ENCODE measurements at places on chromosomes 7 and 10.

- DNase-seq: no peak
Measured at GRCh38 chr10:84335516-84335915, 7.1 kb downstream of the CCSER2 start.

DNA sequence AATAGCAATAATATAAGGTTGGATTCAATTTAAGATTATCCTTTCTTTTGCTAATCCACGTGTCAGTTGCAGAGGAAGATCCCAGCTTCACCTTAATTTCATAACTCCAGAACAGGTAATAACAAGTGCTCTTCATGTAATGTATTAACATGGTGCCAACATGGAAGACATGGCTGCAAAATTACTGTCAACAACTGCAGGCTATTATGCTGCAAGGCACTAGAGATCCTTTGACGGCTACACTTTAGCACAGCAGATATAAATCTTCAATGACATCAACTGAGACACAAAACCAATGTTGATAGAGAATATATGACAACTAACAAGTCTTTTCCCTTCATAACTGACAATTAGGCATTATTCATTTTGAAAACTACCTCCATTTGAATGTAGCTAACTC lies 96.1 kb downstream of the RNF133 start:
- DNase-seq: no peak

GRCh38 chr7:56105508-56105907 lies 768 bp downstream of the CHCHD2 start:
- DNase-seq: no peak

DNA sequence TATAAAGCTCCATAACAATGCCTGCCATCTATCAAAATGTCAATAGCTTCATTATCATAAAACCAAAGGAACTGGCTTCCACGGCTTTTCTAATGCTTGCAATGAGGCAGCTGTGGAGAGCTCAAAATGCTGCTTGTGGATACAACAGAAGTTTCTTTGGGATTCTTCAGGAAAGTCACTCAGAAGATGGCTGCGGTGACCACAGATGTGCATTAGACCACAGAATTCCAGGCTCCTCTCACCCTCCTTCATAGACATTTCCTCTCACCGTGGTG lies 77.2 kb downstream of the CDCA7L start:
- DNase-seq: no peak

GRCh38 chr10:86099542-86100334 lies 266.9 kb downstream of the GRID1 start:
- no peak for DNase-seq

All from stimulated activated CD8-positive, alpha-beta memory T cell treated with anti-CD3 and anti-CD28 coated beads, Interleukin-12 subunit alpha, Interleukin-12 subunit beta, amount 100 ng/mL, for 1 hour (primary cell).